SK-N-DZ (cell line): ENCODE measurements at places on chromosomes 5 and 9.

DNA sequence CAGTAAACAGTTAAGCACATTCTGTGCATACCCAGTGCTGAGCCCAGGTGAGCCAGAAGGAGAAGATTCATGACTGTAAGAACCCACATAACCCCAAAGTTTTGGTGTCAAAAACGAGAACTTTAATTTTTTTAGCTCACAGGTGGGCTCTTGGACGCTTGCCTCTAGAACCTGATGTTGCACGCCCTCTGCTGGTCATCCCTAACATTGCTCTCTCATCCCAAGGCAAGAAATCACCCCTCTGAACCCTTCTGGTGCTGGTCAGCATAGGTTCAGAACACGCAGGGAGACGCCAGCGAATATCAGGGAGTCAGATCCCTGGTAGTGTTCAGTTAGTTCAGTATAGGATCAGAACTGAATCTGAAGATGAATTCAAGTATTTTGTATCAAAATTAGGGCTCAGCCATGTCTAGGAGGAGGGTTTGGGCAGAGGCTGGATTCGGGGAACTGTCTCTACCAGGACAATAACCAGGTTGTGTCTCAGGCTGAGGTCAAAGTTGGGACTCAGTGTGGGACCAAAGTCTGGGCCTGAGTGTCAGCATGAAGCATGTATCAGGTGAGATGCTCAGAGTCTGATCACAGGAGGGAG is 4.1 kb upstream of the DNAJB5 start:
- DNase-seq: peak; percentile 73

- DNase-seq: peak; percentile 37
Observed at GRCh38 chr5:10145923-10146401, 103.7 kb downstream of the ATPSCKMT start.

DNA sequence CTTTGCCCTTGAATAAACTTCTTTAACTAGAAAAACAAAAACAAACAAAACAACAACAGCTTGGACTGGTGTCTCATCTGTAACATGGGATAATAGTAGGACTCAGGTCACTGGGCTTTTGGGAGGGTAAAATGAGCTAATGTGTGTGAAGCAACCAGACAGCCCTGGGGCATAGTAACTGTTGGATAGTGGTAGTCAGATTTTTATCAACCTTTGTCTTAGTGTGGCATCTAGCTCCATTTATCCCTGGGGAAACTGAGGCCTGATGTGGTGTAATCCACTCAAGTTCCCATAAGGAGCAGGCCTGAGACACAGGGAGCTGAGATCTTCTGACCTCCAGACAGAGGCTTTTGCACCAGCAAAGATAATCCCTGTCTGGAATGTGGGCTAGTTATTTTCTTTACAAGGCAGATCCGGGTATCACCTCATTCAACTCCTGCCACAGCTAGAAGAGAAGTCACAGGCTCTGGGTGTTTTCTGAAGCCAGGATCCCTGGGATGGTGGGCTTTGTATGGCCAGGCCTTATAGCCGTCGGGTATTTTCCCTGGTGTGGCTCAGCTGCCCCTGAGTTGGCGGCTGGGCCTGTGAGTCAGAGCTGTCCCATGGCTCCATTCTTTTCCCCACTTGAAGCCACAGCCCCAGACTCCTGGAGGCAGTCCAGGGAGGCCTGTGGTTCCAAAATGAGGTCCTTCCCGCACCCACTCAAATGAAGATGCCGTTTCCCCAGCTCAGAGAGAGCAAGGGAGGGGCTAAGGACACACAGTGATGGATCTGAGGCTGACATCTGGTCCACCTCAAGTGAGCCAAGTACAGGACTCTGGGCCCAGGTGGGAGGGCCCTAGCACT is 26.1 kb upstream of the CSF1R start:
- DNase-seq: no peak

GRCh38 chr9:129626625-129627284 is 792 bp downstream of the NTMT1 start:
- DNase-seq: no peak

GRCh38 chr5:93107805-93108520 is 473.1 kb downstream of the NR2F1-AS1 start:
- no peak for DNase-seq

DNA sequence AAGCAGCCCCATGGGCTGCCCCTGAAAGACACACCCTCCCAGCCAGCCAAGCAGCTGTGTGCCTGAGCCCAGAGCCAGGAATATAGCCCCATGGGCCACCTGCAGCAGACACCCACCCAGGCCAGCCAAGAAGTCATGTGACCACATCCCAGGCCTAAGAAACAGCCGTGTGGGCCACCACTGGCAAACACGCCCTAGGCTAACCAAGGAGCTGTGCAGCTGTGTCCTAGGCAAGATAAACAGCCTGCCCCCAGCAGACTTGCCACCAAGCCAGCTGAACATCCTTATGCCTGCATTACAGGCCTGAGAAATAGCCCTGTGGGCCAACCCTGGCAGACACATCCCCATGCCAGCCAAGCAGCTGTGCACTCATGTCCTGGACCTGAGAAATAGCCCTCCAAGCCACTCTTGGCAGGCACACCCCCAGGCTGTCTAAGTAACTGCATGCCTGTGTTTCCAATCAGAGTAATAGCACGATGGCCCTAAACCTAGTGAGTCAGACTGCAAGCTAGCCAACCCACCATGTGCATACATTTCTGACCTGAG is 143.0 kb downstream of the ADAMTS6 start:
- no peak for DNase-seq

DNA sequence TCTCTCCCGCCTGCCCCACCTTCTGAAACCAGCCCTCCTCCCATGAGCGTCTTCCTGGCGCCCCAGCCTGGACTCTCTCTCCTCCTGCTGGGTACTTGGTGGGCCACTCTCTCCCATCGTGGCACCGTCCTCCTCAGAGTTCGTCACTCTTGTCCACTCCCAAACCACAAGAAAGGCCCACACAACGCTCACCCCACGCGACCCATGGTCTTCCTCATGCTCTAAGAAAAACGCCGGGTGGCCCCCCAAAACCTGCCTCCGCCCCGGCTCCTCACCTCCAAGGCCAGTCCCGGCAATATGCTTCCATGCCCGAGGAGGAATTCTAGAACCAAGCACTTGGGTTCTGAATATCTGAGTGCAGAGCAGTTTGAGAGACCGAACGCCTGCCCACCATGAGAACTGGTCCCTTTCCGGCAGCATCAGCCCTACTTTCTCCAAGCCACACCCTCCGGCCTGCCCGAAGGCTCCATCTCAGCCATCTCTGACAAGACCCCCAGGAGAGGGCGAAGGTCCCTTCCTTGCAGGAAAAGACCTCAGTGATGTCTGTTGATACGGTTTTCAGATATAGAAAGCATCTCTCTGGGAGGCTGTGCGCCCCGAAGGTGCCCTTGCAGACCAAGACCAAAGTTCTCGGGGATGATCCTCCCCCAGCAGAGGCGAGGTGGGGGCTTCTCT is 15.0 kb downstream of the SLC6A3 start:
- no peak for DNase-seq

GRCh38 chr9:125634040-125634717 is 72.8 kb downstream of the MAPKAP1 start:
- no peak for DNase-seq

- no peak for DNase-seq
Observed at GRCh38 chr5:73729329-73729728, 103.3 kb downstream of the ARHGEF28 start.

DNA sequence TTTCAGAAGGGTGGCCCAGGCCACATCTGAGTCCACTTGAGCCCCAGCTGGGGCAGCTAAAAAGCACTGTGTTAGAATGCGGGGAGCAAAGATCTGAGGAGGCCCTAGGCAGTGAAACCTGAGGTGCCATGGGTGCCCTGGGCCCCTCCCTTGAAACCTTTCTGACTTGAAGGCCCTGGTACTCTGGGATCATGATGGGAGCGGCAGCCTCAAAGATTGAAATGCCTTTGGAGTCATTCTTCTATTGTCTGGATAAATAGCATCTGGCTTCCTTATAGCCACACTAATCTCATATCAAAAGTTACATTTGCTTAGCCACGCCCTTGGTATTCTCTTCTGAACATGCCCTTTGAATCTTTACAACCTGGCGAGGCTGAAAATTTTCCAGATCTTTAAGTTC is 7.7 kb upstream of the SEMA5A start:
- no peak for DNase-seq

DNA sequence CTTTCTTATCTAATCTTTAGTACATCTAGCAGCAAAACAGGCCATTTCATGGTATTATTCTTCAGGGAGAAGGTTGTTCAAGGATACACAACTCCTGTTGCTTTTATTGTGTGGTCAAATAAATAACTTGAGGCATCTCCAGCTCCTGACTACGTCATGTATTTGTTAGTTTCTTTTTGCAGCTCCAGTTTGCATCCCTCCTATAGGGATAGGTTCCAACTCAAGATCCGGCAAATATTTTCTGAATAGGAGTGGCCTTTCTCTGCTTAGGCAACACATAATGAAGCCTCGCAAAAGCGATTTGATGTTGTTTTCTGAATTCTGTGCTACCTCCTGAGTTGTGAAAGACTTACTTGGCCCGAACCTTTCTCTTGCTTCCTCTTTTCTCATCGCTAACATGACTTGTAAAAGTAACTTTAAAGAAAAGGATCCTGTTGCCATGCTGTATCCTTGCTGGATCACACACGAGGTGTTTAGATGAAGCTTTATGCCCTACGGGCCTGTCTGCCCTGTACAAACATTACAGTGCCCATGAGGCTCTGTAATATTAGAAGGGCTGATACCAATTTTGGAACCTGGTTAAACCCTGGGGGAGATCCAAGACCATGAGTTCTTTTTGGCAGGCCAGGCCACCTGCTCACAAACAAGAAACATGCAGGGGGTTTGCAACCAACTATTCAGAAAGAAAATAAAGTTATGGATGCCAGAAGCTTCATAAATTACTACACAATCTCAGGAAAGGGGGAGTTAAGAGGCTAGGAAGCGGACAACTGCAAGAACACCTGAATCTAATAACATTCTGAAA is 149.8 kb upstream of the FGF10 start:
- peak; percentile 41 for DNase-seq
